ENCODE measurements at places on chromosomes 5 and 9.

DNA sequence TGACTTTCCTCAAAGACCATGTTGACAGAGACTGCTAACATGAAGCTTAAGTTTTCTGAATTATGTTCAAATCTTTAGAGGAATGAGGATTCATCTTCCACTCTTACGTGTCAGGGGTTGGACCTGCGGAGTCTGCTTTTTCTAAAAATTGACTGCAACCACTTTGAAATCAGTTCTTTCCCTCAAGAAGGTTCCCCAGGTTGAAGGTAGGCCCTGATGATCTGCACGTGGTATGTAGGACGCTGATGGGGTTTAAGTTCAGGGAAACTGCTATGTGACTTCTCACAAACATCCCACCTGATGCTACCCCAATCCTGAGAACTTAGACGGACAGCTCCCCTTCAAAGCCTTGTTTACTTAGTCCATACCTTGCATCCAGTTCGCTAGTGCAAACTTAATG, 7.2 kb downstream of the RACK1 start:
- no peak for DNase-seq

DNA sequence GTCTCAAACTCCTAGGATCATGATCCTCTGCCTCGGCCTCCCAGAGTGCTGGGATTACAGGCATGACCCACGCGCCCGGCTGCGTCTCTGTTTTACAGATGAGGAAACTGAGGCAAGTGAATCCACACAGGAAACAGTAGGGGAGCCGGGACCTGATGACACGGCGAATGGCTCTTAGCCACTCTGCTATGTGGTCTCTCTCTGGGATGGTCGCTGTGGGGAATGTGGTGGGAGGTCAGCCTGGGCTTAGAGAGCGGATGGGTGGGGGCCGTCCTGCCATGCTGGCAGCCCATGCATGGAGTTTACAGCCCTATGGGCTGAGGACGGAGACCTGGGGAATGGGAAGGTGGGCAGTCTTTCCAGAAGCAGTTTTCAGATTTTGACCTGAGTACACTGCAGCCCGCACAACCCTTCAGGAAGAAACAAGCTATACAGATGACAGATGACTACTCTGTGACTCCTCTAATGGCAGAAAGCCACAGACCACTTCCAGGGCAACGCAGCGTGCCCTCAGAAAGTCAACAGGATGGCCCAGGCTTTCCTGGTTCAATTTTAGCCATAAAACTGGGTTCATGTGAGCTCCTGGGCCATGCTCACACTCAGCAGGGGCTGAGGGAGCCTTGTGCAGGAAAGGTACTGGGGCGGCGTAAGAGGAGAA, 136.1 kb upstream of the RAPGEF1 start:
- no peak for DNase-seq

GRCh38 chr9:97714435-97714834, 17.3 kb upstream of the XPA start:
- DNase-seq, result no peak

DNA sequence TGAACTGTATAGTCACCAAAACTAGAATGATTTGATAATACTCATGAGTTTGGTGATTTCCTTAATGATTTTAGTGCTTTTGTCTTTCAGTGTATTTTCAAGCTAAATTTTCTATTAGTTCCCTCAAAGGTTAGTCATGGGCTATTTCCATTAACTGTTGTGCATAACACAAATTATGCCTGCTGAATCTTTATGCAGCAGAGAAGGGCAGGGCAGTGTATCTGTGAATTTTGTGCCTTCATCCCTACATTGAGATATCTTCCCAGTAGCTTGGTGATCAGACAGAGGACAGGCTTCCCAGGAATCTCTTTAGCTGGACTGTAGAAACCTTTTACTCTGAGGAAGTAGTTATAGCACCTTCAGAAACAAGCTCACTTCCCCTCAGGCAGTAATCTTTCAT, 1036.9 kb downstream of the EFNA5 start:
- no peak for DNase-seq

DNA sequence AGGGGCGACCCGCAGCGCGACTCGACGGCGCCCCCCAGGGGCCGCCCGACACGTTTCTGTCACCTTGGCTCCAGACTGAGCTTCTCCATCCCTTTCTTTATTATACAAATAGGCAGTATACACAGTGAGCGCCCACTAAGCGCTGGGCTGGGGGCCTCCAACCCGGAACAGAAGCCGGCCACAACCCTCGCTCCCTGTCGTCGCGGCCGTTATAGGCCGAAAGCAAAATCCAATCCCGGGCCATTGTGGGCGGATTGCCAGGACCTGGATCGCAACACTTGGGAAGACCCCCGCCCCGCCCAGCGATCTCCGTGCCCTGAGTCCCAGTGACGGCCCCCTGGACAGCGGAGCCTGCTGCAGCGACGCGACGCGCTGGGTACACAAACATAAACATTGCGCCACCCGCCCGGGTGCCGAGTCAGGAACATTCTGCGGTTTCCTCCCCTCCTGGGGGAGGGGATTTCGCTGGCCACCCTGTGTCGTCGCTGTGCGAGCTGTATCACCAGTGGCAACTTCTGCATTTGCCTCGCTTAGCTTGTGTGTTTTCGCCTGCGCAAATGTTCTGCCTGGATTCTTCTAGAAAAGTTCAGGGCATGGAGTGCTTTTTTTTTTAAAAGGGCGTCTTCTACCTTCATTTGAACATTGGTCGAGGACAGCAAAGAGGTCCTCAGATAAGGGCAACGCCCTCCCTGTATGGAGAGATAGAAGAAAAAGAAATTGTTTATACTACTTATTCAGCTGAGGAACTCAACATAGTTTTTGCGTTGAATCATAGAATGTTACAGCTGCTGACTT, 1.3 kb upstream of the DUSP1 start:
- DNase-seq, result peak; percentile 98

GRCh38 chr5:669111-669841, 23.9 kb downstream of the TPPP start:
- DNase-seq, result peak; percentile 59

DNA sequence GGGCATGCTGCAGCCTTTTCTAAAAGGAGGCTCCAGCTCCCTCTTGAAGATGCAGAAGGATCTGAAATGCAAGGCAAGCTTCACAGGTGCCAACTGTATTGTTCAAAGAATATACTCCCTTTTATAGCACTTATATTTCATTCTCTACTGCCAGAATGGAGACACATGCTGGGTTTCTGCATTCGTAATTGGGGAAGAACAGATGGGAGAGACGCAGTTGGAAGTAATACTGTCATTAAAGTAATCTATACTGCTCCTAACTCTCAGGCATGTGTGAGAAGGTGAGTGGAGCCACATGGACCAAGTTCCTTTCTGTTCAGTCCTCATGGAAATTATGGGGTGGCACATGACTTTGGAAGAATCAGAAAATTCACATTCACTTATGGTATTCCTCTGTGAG, 226.4 kb downstream of the TRIM32 start:
- no peak for DNase-seq

DNA sequence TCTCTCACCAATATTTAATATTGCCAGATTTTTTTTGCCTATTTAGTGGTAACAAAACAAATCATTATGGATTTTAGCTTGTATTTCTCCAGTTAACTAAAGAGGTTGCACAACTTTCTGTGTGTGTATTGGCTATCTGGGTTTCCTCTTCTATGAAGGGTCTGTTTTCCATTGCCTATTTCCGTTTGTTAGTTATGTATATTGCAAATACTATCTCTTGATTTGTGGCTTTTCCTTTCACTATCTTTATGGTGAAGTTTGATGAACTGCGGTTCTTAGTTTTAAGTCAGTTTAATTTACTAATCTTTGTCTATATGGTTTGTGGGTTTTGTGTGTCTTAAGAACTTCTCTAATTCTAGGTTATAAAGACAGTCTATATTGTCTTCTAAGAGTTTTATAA, 136.3 kb downstream of the CEP120 start:
- no peak for DNase-seq

- DNase-seq, result no peak
These were observed 8.9 kb downstream of the CXCL14 start for GRCh38 chr5:135569755-135570452.

- no peak for DNase-seq
These were observed 27.7 kb downstream of the KCTD16 start for GRCh38 chr5:144198386-144198785.

DNA sequence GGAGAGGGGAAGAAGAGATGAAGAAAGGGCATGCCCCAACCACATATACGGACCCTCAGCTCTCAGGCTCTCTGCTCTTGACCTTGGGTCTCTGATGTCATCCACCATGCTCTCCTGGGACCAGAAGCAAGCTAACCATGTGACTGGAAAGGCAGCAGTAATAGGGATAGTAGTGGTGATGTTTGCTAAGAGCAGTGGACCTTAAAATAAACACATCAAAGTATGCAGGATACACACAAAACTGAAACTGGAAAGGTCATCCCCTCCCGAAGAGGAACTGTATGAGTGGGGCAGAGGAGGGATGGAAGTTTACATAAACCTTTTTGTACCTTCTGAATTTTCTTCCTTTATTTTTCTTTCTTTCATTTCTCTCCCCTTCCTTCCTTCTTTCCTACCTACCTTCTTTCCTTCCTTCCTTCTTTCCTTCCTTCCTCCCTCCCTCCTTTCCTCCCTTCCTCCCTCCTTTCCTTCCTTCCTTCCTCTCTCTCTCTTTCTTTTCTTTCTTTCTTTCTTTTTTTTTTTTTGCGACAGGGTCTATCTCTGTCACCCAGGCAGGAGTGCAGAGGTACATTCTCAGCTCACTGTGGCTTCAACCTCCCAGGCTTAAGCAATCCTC, 8.1 kb upstream of the PTPN3 start:
- no peak for DNase-seq

DNA sequence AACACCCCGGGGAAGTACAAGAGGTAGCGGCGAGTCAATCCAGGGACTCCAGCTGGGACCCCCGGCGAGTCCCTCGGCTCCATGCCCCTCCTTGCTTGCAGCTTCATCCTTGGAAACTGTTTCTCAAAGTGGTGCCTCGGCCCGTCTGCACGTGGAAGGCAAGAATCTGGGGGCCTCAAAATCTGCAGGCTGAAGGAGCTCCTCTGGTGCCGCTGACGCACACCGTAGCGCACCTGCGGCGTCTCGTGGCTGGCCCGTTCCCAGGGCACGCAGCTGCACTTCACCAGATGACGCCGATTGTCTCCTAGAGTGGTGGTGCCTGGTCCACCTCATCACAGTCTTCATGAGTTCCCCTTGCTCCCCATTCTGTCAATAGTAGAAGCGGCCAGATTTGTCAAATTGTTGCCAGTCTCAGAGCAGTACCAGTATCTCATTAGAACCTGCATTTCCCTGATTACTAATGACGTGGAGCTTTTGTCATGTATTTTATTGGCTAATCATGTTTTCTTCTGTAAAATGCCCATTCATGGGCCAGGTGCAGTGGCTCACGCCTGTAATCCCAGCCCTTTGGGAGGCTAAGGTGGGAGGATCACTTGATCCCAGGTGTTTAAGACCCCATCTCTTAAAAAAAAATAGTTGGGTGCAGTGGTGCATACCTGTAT, 38.6 kb downstream of the GTF3C4 start:
- DNase-seq, result no peak

GRCh38 chr9:18947892-18948339, 85.1 kb downstream of the SAXO1 start:
- no peak for DNase-seq

DNA sequence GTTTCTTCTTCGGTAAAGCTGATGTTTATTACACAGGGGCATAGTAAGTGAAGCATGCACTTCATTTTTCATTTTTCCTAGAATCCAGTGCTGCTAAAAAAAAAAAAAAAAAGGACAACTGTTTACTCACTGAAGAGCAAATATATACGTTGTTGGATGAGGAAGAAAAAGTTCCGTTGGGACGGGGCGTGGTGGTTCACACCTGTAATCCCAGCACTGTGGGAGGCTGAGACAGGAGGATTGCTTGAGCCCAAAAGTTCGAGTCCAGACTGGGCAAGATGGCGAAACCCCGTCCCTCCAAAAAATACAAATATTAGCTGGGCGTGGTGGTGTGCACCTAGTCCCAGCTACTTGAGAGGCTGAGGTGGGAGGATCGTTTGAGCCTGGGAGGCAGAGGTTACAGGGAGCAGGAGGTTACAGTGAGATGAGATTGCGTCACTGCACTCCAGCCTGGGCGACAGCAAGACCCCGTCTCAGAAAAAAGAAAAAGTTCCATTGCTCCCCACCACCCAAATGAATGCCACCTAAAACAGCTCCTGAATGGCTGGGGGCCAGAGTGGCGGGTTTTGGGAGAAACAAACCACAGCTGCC, 60.1 kb upstream of the GNE start:
- no peak for DNase-seq

- DNase-seq, result no peak
These were observed 338.0 kb downstream of the ACTL7B start for GRCh38 chr9:108517651-108518365.

GRCh38 chr9:98708103-98708932, 417 bp downstream of the GABBR2 start:
- DNase-seq, result no peak

DNA sequence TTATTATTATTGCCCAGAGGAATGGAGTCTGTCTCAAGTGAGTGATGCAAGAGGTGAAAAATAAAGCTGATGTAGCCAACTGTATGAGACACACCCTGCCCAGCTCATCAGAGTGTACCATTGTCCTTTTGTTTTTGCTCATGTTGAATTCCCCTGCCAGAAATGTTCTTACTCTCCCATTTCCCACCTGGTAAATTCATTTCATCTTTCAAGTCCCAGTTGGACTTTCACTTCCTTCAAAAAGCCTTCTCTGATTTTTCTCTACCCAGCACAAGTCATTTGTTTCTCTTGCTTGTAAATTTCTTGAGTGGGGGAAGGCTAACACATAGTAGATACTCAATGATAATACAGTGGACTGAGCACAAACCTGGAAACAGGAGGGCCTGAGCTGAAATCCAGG, 394.5 kb upstream of the ZNF462 start:
- DNase-seq, result no peak

GRCh38 chr5:111129938-111130337, 37.8 kb downstream of the WDR36 start:
- DNase-seq, result no peak

DNA sequence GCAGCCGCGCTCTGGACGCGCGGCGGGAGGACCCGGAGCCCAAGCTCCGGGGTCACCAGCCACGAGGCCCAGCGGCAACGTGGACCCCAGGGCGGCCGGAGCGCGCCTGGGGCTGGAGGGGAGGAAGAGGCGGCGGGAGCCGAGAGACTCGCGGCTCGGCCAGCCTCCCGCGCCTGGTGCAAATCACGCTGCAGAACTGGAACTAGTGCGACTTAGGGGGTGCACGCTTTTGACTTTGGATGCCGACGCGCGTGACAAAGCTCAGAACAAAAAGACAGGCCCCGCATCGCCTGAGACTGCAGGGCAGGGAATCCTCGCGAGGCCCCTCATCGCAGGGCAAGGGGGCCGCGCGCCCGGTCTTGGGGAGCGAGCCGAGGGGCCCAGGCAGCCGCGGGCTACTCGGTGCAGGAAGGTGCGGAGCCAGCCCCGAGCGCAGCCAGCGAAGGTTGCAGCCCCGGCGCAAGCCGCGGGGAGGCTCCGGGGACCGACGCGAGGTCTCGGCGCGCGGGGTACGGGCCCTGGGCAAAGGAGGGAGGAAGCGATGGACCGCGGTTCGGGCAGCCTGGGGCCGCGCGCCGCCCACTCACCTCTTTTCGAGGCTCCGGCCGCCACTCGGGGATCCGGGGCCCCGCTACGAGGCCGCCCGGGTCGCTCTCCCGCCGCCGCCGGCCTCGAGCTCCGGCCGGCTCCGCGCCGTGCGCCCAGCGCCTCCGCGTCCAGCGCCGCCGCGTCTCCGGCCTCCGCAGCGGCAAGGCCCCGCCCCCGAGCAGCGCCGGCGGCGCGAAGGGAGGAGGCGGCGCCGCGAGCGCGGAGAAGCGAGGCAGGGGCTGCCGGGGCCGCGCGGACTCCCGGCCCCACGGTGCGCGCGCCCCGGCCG, at the start of gene GOLM1:
Gene GOLM1 (minus strand): TSS at position 735 of the 877 bp plus-strand sequence. CDS start 20,238 bp downstream, outside the sequence.
- peak; percentile 27 for DNase-seq

GRCh38 chr9:78682216-78682615, 385.3 kb downstream of the PSAT1 start:
- no peak for DNase-seq
